ENCODE measurements at places on chromosomes 3 and 15.

DNA sequence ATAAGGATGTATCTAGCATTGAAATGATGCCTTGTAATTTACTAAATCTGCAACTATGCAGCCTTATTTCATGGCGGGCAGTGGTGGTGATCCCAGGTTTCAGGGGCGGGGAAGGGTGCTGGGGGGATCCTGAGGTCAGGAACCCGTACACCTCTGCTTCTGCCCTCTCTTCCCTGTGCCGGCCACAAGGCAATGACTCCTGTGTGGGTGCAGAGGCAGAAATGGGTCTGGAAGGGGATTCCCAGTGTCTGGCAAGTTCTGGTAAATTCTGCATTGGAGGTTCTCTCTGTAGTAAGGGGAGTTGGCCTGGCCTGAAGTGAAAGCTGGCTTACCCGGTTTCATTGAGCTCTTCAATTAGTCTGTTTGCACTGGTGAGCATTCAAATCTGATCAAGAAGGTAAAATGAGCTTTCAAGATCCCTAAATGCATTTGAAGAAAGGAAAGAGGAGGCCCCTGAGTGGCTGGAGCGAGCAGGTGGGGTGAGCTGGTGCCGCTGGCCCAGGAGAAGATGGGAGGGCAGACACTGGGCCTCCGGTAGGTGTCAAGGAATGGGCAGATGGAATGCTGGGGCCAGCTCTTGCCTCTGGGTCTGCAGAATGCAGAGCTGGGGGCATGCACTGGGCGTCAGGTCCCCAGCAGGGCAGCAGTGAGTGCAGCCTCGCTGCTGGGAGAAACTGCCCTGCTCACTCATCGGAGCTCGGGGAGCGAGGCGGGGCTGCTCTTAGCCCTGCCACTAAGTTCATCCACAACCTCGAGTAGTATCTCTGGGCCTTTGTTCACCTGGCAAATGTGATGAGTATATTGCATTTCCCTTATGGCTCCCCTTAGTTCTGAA lies 13.7 kb downstream of the NRROS start:
- DNase-seq, result no peak

DNA sequence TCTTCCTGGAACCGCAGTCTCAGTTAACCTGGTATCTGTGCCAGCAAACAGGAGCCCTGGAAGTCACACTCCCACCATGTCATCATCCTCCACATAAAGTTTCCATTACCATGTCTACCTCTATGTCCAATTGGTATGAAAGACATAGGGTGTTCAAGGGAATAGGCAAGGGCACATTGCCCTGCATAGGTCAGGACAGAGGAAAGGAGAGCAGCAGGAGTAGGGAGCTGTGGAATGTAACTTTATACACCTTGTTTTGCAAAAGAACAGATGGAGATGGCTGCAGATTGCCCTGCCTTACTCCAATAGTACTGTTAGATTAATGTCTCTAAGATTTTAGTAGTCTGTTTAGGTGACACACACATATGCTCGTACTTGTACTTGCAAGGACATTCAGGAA lies 1056.4 kb downstream of the NTRK3 start:
- DNase-seq, result no peak

DNA sequence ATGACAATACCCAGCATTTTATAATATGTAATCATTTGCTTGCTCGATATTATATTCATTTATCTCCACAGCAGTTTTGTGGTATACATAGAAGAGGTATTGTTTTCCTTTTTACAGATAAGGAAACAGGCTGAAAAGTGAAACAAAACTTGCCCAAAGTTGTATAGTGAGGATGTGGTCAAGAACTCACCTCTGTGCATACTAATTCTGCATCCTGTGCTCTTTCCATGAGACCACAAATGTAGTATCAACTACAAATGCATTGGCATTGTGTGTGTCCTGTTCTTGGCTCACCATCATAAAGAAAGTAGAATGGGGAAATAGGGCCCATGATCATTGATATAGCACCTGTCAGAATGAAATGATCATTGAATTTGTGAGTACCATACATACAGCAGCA lies 167.3 kb downstream of the NECTIN3 start:
- no peak for DNase-seq

DNA sequence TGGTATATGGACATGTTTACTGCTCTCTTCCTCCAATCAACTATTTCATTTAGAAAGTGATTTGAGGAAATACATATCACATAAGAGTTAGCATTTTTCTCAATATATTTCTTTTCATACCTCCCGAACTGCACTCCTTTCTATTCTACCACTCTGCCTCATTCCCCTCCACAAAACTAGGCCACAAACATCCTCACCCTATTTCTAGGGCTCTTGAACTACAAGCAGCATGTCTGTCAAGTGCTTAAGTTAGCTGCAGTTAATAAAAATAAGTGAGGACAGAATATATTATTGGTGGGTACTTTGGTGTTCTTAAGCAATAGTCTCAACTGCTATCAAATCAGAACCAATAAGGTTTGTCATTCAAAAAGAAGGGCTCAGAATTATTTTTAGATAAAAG lies 125.1 kb downstream of the CLASP2 start:
- no peak for DNase-seq

GRCh38 chr15:36831904-36832287 lies 252.5 kb downstream of the CDIN1 start:
- DNase-seq, result no peak

GRCh38 chr15:81023483-81024264 lies 23.0 kb downstream of the TLNRD1 start:
- no peak for DNase-seq

GRCh38 chr15:74776821-74777768 lies 4.8 kb upstream of the CSK start:
- DNase-seq, result no peak
